ENCODE measurements at places on chromosomes 5 and 9.

GRCh38 chr9:72213906-72214305 is 64.7 kb downstream of the GDA start:
- no peak for DNase-seq

GRCh38 chr9:99436616-99437015 is 214.5 kb downstream of the SEC61B start:
- DNase-seq: no peak

- DNase-seq: no peak
Observed at GRCh38 chr5:132800545-132800944, 12.6 kb upstream of the SOWAHA start.

DNA sequence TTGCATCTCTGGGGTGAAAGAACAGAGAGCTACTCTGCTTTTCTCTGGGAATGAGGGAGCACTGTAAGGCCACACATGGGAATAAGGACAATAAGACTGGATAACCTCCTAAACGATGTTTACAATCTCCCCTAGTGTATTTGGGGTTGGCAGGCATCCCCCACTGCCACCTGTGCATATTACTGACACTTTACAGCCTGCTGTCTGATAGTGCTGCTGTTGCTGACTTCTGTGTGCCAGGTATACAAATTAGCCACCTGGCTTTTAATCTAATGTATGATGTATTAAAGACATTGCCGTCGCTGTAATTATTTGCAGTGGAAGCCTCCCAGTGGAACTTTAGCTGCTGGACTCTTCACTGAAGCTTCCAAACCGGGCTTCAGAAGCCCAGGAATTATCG is 4.4 kb upstream of the SHISAL2B start:
- no peak for DNase-seq

- DNase-seq: no peak
Observed at GRCh38 chr5:11898-12297, 80.1 kb upstream of the PLEKHG4B start.

DNA sequence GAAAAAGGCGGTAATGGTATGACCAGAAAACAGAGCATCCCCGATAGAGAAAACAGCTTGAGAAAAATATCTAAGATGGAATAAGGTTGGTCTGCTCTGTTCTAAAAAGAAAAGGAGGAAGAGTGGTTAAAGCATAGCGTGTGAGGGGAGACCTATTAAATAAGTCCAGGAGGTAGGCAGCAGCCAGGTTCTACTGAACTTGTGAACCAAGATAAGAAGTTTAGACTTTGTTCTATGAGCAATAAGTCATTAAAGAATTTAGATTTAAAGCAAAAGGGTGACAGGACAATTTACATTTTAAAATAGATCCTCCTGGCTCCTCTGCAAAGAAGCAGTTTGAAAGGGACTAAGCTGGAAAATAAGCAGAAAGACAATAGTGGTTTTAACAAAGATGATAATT is 81.3 kb upstream of the COX7C start:
- no peak for DNase-seq

GRCh38 chr5:142317753-142318152 is 7.1 kb downstream of the SPRY4 start:
- DNase-seq: no peak

DNA sequence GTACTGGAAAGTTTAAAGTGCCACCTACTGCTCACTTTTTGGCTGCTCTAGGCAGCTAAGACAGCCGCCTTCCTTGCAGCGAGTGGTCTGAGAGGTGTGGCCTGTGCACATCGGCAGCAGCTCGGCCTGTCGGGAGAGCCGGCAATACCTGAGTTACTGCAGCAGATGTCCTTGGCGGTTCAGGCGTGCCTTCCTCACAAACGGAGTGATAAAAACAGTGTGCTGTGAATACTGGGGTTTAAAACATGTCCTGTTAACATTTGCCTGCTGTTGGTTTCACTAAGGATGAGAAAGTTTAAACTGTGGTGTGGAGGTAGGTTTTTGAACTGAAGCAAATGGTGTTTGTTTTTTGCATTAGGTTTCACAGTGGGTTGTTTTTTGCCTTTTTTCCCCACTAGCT is 12.9 kb downstream of the TRAF2 start:
- DNase-seq: no peak

DNA sequence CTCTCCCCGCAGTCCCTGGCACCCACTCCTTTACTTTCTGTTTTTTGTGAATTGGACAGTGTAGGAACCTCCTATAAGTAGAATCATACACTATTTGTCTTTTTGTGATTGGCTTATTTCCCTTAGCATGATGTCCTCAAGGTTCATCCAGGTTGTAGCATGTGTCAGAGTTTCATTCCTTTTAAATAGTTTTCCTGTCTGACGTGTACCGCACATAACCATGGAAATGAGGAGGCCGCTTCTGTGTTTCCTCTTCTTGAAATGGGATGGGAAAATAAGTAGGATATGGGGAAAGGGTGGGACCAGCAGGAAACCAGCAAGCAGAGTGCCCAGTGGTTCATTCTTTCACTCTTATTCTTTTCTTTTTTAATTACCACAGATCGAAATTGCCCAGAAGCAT is 72.6 kb upstream of the ENTREP1 start:
- no peak for DNase-seq

- no peak for DNase-seq
Observed at GRCh38 chr9:18910435-18910834, 122.6 kb downstream of the SAXO1 start.

- DNase-seq: peak; percentile 20
Observed at GRCh38 chr9:121105531-121105930, 30.8 kb downstream of the CNTRL start.

DNA sequence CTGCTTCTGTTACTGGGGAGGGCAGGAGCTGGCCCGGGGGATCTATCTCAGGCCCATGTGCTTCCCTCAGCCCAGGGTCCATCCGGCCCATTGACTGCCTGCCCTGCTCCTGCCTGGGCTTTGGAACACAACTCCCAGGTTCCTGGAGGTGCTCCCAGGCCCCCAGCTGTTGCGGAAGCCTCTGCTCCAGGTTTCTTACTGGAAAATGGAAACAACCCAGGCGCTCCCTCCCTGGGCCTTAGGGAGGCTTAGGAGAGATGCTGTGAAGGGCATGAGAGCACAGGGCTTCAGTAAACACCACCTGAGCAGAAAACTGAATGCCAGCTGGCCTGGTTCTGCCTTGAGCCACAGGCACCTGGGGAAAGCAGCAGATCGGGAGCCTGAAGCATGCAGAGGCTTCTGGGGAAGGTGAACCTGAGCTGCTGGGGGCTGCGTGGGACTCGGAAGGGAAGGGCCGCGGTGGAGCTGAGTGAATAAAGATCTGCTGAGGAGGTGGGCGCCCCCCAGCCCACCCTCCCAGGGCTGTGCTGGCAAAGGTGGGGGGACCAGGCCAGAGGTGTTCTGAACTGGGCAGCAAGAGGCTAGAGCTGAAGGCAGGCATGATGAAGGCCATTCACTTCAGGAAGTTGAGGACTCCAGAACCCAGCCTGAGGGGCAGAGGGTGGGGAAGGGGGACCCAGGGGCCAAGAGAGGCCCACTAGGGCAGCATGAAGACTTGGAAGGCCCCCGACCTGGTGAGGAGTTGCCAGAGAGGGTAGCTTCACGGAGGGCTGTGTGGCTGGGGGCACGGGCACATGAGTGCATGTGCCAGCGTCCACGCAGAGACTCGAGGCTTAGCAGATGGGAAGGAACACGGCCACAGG is 64.8 kb downstream of the SHB start:
- DNase-seq: no peak

DNA sequence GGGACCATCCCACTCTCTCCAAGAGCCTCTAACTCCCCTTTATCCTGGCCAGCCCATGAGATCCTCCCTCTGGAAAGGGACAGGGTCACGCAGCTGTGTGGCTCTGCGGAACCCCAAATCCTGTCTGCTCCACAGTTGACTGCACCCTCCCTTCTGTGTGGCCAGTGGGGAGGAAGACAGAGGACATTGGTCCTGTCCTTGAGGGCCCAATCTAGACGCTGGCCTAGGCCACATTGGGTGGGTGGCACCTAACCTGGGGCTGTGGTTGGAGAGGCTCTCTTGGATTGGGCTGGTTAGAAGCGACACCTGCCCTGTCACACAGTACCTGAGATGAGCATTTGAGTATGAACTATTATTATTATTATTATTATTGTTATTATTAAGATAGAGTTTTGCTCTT is 12.6 kb upstream of the NXNL2 start:
- DNase-seq: no peak

DNA sequence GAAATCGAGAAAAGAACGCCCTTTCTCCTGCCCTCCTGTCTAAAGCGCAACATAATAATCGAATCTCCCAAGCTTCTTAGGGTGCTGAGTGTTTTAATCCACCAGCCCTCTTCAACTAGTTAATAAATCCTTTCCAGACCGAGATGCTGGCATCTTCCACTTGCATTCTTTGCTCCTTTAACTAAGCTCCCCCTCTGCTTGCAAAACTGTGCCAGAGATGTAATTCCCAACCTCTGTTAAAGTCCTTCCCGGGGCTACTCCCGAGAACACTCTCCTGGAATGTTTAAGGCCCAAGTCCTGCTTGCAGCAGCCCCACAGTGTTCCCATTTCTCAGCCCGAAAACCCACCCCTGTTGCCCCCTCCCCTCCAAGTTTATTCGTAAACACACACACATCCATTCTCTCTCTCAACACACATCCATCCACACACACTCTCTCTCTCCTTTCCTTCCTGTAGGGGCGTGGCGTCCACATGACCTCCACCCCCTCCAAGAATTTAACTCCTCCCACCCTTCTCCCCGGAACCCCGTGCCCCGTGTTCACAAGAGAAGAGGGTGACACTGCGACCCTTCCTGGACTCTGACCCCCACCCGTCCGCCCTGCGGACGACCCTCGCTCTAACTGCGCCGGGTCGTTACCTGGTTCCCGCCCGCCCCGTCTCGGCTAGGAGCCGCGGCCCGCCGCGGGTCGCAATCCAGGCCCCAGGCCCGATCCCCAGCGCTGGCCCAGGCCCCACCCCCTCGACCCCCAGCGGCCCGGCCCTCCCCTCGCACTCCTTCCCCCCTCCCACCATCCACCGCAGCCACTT is 7.0 kb upstream of the MGAT1 start:
- DNase-seq: peak; percentile 90

DNA sequence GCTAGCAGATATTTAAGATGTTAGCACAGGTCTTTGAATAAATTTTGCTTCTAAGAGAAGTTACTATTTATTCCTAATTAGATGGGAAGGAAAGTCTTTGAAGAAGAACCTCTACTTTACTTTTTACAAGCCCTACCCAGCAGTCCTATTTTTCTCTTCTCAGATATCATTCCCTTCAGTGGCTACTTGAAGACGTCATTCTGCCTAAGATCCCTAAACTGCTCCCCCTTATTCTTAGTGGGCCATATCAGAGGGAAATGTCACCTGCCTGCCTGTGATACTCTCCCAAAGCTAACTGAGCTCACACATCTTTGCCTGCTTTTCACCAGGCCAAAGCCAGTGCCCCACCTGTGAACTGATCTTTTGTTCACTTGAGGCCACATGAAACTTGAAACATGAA is 16.5 kb upstream of the TMED9 start:
- no peak for DNase-seq

DNA sequence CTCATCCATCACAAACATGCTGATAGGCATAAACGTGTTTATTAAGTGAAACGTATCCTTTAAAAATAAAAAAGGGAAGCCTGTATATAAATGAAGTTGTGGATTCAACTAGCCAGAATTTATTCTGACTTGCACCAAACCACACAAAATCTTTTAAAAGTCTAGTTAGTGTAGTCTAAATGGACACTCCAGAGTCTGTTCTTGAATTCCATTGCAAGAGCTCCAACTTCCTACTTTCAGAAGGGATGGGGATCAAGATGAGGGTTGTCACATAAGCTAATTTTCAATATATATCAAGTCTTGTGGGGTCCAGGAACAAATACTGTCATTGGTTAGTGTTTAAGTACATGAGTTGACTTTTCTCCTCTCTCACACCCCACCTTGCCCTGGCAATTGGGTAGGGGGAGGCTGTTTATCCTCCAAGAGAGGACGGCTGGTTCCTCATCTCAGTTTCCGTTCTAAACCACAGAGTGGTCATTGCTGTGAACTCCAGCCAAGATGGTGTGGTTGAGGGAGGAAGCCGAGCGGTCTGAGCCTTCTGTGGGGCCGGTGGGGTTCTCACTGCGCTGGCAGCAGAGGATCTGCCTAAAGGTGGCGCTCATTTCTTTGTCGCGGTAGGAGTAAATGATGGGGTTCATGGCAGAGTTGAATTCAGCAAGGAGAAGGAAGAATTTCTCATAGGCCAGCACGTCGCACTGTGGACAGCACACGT is 163.2 kb downstream of the LPAR1 start:
- DNase-seq: peak; percentile 91

DNA sequence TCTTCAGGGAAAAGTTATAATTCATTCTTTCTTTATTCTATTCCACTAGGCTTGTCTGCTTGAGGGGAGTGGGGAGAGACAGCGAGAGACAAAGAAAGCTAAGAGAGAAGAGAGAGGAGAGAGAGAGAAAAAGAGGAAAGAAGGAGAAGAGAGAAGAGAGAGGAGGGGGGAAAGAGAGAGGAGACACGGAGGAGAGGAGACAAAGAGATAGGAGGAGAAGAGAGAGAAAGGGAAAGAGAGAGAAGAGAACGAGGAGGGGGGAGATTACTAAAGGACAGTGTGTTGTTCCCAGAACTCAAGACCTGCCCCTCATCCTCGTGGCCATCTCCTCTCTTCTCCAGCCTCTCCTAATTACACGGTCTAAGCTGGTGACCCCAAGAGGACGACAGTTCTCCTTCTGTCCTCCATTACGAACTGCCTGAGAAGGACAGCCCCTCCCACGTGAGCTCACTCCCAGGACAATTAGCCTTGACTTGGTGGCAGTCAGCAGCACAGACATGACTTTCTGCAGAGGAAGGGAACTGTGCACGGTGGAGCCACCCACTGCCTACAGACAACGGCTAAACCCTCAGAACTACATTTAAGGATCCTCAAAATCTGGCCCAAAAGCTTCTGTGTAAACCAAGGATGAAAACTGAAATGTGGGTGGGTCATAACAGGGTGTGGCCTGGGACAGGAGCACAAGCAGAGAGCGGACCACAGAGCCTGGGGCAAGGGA is 99.1 kb downstream of the COL23A1 start:
- DNase-seq: no peak

- DNase-seq: no peak
Observed at GRCh38 chr5:45399041-45399440, 297.1 kb downstream of the HCN1 start.

GRCh38 chr5:150278916-150279315 is 10.7 kb downstream of the CAMK2A start:
- DNase-seq: no peak

DNA sequence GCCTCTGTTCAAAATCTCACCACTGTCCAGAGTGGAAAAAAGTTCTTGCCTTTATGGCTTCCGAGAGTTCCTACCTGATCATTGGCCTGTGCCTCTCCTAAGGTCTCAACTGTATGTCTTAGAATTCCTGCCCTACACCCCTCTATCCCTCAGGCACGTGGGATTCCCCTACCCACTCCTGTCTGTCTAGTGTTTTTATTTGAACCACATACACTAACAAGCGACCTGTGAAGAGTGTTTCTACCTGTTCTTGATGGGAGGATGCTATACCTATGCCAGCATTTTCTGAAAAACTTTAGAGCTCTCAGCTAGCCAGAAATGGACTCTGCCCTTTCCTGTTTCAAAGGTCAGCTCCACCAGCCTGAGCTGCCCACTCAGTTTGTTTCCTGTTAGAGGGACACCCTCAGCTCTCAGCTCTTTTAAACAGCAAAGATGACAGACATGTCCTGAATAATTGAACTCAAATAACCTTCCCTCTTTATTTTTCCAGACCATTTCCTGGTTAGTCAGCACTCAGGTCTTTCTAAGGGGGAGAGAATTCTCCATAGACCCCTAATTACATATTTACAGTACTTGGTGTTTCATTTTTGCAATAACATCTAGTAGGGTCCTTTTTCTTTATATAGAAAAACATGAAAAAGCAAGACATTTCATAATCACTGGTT is 214.8 kb downstream of the AOPEP start:
- DNase-seq: no peak

All from Kasumi-1 (cell line).